Naive thymus-derived CD4-positive, alpha-beta T cell (primary cell): ENCODE measurements at places on chromosomes 1 and 21. TPM values are rescaled to one million over a fixed set of nuclear protein-coding genes. Genes with fewer than 3 reads are reported as not detected.

Gene B3GALT2
- total RNA-seq = 0.27 TPM

DNA sequence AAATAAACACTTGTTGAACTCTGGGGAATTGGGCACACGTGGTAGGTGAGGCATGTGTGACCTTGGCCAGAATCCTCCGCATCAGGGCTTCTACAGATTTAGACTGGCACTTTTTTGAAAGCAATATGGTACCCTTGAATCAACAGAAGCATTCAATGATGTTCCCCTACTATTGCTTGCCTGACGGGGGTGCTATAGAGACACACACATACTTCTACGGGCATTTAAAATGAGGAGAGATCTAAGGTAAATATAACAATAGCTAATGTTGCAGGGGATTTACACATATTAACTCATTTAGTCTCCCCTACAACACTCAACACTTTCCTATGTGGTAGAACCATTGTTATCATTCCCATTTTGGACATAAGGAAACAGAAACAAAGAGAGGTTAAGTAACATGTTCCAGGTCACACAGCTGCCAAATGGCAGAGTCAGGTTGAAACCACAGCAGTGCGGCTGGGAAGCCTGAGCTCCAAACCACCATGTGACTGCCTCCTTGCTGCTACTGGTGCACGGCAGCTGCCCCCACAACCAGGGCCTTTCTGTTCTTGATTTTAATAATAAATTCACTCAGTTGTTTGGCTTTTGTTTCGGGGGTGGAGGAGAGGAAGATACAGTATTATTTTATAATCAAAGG lies 147.4 kb downstream of the ZNF281 start:
- DNase-seq = no peak

Gene EPS8L3
- total RNA-seq = not detected

GRCh38 chr1:56473582-56474270 lies 105.6 kb downstream of the PLPP3 start:
- no peak for DNase-seq

- no peak for DNase-seq
These were observed 369.5 kb upstream of the LYPLAL1 start for GRCh38 chr1:218804014-218804785.

Gene ANGPTL1
- not detected in 2 replicates for total RNA-seq

- no peak for DNase-seq
These were observed 55.5 kb upstream of the FOXO6 start for GRCh38 chr1:41305576-41306363.

- DNase-seq = no peak
These were observed 13.0 kb upstream of the ACBD6 start for GRCh38 chr1:180515364-180515763.

GRCh38 chr21:8994640-8995511 lies 1526.5 kb upstream of the TPTE start:
- DNase-seq = no peak

DNA sequence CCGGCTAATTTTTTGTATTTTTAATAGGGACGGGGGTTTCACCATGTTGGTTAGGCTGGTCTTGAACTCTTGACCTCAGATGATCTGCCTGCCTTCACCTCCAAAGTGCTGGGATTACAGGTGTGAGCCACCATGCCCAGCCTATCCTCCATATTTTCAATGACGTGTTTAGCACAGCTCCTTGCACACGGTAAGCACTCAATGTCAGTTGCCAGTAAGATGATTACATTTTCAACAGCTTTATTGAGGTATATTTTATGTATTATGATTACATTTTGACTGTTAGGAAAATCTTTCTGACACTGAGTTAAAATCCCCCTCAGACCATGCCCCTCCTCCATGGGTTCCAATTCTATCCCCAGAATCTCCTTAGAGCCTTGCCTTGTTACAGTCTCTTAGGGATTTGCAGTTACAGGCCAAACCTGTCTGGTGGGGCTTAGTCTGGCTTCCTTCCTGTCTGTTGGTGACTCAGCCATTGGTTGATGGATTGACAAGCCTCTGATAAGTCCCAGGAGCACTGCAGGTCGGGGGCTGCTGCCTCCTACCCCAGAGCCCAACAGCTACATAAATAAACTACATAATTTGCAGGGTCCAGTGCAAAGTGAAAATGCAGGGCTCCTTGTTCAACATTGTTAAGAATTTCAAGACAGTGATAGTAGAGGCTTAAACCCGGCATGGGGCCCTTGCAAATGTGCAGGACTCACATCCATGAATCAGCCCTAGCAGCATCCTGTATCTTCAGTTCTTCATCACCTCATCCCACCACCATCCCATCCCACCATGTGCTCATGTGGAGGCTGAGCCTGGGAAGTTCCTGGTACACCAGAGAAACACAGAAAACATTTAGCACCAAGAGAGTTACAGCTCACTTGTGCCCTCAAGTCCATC lies 23.4 kb downstream of the COA7 start:
- no peak for DNase-seq

- DNase-seq = no peak
These were observed 87.9 kb downstream of the RIPK4 start for GRCh38 chr21:41678924-41679318.

Gene UBIAD1
- 26.9 and 32.9 TPM in 2 replicates for total RNA-seq
